Hematopoietic multipotent progenitor cell (in vitro differentiated cells): ENCODE measurements at places on chromosomes 13 and 19.

DNA sequence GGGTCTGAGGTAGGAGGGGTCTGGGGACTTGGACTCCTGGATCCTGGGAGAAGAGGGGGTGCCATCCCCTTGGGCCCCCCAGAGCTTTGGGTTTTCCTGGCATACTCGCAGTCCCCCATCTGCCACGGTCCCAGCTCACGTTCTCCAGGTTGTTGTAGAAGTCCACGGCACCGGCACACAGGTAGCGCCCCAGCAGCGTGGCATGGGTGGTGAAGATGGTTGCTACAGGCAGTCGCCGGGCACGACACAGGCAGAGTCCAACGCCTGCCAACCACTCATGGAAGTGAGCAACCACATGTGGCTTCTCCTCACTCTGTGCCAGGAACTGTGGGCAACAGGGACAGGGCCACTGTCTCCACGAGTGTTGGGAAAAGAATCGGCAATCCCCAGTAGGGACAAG, 7.4 kb downstream of the GYS1 start:
- no peak for DNase-seq

DNA sequence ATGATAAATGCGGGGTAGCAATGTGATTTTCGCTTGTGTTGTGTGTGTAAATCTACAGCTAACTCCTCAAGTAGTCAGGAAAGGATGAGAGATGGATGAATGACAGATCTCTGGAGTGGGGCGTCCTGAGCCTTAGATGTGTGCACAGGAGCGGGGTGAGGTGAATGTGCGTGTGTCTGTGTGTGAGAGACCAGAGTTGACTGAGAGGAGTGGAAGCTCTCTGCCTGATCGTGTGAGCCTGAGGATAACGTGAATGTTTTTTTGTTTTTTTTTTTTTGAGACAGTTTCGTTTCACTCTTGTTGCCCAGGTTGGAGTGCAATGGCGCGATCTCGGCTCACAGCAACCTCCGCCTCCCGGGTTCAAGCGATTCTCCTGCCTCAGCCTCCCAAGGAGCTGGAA, 805 bp downstream of the ZNF461 start:
- DNase-seq, result no peak

DNA sequence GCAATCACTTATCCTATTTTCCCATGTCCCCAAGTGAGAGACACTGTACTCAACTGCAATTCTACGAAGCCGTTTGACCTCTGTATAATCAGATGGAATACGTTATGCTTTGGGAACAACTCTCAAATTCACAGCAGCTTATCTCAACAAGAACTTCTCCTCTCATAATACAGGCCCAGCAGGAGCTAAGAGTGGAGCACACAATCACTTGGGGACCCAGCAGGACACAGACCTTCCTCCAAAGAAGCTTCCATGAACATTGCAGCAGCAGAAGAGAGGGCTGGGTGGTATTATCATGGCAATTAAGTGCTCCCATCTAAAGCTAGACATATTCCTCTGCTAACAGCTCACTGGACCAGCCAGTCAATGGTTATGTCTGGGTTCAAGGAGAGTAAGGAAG, 428.3 kb upstream of the MIR17HG start:
- no peak for DNase-seq

GRCh38 chr19:50557009-50557613, 11.1 kb downstream of the LRRC4B start:
- no peak for DNase-seq

DNA sequence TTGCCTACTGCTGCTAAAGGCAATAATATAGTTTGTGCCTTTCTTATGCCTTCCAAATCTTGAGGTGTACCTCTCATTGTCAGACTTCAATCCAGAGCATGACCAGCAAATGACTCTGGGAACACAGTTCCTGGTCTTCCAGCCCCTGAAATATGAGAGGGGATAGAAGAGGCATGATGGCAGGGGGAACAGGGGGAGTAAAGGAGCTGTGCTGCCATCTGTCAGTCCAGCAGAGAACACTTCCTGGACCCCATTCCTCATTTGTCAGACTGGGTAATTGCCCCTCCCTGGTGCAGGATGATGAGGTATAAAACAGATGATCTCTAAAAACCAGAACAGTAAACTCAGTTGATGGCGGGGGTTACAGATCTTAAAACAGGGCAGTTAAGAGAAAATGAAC, 618.7 kb downstream of the DIAPH3 start:
- DNase-seq, result no peak

DNA sequence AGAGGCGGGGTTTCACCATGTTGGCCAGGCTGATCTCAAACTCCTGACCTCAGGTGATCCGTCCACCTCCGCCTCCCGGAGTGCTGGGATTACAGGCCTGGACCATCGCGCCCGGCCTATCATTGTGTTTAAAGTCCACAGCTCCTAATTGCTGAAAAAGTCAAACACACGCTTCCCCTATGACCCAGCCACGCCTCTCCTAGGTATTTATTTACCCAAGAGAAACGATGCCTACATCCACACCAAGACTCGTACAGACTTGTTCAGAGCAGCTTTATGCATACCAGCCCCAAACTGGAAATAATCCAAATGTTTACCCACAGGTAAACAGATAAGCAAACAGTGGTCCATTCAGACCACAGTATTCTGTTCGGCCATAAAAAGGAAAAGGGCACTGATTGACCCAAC, 15.1 kb downstream of the ZNRF4 start:
- DNase-seq, result no peak

DNA sequence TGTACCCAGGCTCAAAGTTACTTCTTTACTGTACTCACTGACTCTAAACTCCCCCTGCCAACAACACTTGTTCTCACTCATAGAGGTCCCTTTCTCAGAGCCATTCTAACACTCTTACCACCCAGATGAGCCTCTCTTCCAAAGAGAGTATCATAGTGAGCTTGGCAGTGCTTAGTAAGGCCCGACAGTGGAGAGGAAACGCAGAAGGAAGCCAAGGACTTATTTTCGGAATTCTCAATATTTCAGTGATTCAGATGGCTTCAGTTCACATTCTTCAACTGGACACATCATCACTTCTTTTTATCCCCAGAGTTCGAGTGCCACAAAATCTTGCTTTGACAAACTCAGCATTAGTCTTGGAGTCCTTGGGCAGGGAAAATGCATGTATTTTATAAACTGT, 285.9 kb downstream of the DNAJC15 start:
- no peak for DNase-seq

DNA sequence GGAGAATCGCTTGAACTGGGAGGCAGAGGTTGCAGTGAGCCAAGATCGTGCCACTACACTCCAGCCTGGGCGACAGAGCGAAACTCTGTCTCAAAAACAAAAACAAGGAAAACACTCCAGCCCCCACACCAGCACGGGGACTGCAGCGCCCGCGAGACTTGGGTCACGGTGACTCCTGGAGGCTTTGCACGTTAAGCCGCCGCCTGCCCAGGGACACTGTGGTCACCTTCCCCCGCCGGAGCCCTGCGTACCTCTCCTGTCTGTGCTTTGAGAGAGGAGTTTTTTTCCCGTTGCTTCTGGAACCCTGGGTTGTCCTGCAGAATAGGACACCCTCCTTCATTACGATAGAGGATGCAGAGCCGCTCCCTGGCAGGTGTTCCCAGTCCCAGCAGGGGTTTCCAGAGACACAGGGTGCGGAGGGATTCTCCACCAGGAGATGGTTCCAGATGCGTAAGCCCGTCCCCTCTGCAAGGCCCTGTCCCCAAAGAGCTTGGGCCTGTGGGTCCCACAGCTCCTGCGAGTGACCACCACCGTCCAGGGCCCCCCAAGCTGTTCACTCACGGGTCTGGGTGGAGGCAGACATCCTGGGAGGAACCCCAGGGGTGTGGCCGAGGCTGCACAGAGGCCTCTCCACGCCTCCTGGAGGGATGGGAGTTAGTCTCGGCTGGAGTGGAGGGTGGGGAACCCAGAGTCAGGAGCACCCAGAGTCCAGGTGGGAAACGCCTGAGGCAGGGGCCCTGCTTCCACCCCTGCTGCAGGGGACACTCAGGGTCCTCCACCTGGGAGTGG, 42.8 kb upstream of the NDUFS7 start:
- no peak for DNase-seq

GRCh38 chr19:29708554-29709439, 6.3 kb downstream of the C19orf12 start:
- no peak for DNase-seq

- no peak for DNase-seq
Measured at GRCh38 chr19:49940482-49940791, 11.1 kb upstream of the NUP62 start.

GRCh38 chr19:4224470-4224869, 4.9 kb upstream of the EBI3 start:
- DNase-seq, result no peak

GRCh38 chr13:109730812-109731335, 55.5 kb downstream of the IRS2 start:
- no peak for DNase-seq

- no peak for DNase-seq
Measured at GRCh38 chr13:44873461-44873860, 115.8 kb downstream of the NUFIP1 start.

DNA sequence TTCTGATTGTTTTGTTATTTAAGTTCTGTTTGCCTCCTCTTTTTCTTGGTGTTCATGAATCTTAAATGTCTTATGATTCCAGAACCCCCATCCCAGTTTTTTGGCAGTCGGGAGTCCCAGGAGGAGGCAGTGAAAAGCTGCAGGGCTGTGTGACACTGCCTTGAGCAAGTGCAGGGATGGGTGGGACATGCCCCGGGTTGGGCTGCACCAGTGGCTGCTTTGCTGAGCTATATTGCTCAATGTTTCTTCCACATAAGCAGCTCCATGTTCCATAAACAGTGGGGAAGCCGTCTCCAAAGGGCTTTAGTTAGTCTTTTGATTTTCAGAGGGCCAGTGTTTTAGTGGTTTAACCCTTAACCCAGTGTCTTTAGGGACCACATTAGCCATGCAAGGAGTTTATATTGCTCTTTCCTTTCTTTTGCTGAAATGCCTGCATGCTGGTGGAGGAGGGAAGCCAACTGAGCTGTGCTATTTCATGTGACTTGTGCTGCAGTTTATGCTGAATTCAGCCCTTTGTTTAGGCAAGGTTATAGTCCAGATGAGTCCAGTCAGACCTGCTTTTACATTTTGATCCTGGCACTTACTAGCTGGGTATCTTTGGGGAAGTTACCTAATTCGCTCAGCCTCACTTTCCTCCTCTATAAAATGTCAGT, 13.1 kb downstream of the ATP8A2 start:
- DNase-seq, result no peak

- DNase-seq, result no peak
Measured at GRCh38 chr19:29297381-29297780, 84.4 kb upstream of the UQCRFS1 start.

GRCh38 chr19:10211061-10211460, 16.3 kb upstream of the DNMT1 start:
- no peak for DNase-seq

DNA sequence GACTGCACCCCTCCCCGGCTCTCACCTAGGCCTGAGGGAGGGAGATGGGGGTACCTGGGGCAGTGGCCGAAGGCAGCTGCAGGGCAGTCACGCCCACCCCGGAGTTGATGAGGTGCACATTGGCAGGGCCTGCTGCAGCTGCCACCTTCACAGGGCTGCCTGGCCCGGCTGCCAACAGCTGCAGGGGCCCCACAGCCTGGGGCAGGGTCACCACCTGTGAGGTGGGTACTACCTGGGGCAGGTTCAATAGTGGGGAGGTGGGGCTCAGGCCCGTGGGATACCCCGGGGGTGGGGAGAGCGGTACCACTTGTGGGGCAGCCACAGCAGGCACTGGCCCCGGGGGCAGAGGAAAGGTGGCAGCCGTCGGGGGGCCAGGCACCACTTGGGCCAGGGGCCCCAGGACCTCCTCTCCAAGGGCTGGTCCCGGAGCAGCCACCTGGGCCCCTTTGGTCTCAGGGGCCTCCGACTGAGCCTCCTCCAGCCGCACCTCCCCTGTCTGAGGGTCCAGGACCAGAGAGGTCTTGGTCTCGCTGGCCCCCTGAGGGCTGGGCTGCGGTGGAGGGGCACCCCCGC, 2.7 kb downstream of the SIX5 start:
- DNase-seq, result no peak

DNA sequence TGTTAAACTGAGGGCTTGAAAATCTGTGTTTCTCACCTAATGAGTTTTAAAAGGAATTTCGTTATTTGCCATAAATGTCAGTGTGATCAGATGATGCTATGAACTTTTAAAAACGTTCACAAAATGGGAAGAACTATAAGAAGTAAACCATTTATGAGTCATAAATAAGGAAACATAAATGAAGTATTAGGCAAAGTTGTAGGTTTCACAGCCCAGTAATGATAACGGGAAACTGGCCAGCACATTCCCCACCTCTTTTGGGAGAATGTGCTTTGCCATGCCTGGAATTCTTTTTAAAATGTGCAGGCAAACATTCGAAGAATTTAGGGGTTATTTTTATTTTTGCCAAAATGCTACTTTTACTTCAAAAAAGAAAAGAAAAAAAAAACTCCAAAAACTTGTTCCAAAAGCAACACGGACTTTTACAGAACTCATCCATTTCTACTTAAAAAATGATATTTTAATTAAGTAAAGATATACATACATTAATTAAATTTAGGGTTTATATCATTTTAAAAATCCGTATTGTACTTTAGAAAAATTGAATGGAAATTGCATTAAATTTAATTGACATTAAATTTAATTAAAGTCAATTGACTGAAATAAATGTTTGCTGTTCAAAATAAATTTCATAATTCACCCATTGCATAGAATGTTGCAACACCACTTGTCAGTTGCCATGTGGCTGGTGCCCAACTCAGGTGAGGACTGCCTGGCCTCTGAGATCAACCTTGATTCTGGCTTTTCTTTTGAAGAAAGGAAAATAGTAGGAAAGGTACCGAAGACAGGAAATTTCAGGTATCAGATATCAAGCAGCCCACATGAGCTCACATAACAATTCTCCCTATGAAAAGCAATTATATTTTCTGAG, 1198.5 kb downstream of the EFNB2 start:
- no peak for DNase-seq

GRCh38 chr19:28394725-28395124, 818.2 kb downstream of the UQCRFS1 start:
- no peak for DNase-seq

GRCh38 chr13:35856721-35857364, 274.3 kb downstream of the DCLK1 start:
- no peak for DNase-seq

DNA sequence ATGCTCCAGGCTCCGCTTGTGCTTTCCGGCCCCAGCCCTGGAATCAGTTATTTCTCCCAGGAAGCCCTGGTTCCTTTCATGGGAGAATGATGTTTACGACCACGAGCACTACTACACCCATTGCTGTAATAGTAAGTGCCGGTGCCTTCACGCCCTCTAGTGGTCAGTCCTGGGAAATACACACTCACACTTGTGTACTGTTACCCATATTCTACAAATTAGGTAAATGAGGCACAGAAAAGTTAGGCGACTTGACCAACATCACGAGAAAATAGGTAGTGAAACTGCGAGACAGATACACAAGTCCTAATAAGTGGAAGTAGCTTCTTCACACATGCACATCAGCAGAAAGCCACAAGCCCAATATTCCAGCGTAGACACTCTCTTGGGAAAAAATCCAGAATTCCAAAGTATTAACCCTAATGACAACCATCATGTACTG, 21.7 kb downstream of the CEACAM21 start:
- DNase-seq, result peak; percentile 57

- DNase-seq, result no peak
Measured at GRCh38 chr19:49713236-49713845, 22.4 kb downstream of the CPT1C start.
